ENCODE measurements at places on chromosomes 2 and 18.

GRCh38 chr2:127859712-127860085 lies 1.7 kb upstream of the POLR2D start:
- DNase-seq: peak; percentile 55

- no peak for DNase-seq
Measured at GRCh38 chr2:38073211-38074057, 2.5 kb downstream of the CYP1B1 start.

- no peak for DNase-seq
Measured at GRCh38 chr2:904246-905024, 46.2 kb upstream of the SNTG2 start.

DNA sequence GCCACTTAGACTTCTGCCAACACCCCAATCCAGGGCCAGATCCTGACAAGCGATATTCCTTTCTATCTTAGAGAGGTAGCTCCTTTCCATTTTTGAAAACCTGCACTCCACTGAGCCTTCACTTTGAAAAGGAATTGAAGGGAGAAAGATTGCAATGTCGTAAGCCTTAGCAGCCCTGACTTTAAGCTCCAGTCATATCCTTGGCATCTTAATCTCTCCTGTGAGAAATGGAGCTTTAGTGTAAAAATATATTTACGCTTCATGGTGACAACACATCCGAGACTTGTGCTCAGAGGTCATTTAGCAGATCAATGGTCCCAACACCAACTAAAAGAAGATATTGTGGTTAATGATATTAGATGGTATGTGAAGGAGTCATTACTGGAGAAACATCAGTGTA lies 235.8 kb upstream of the MEX3C start:
- no peak for DNase-seq

DNA sequence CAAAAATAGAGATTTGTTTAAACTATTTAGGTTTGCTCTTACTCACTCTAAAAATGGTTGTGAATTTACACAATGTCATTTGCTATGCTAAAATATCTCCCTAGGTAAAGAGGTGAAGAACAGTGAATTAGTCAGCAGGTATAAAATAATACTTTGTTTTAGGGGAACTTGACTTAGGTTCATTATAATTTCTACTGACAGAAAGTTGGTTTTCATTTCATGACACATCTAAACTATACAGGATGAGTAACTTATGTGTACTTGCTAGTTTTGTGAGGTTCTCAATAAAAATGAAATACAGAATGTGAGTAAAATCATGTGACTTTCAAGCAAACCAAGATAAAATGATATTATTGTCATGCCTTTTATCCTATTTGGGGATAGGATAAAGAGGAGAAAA lies 66.0 kb downstream of the DIS3L2 start:
- DNase-seq: no peak

DNA sequence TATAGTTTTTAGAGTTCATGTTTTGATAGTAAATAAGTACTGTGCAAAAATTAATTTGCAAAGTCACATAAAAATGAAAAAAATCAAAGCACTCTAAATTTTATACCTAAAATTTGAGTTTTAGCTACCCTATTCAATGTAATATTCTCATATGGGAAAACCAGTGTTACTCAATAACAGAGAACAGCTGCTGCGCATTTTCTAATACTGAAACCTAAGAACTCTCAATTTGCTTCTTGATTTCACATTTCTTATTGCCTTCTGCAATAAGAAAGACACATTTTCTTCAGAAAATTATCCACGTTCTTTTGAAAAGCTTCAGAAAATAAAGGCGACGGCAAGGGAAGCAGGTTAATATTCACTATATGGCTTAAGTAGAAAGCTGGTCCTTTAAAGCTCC lies 199.1 kb upstream of the CCDC150 start:
- DNase-seq: no peak

DNA sequence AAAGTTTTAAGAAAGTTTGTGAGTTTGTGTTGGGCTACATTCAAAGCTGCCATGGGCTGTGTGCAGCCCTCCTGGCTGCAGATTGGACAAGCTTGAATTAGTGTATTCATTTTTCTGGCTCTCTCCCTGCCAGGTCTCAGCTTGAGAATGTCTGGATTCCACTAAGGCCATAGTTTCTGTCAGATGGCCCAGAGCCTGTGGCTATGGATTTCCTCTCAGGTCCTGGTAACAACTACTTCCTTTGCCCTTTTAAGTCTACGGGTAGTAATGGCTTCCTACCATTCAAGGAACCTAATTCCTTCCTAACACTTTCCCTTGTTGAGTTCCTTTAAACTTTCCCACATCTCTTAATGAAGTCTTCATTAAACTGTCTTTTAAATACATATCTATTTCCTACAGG lies 24.3 kb upstream of the PSMD14 start:
- no peak for DNase-seq

DNA sequence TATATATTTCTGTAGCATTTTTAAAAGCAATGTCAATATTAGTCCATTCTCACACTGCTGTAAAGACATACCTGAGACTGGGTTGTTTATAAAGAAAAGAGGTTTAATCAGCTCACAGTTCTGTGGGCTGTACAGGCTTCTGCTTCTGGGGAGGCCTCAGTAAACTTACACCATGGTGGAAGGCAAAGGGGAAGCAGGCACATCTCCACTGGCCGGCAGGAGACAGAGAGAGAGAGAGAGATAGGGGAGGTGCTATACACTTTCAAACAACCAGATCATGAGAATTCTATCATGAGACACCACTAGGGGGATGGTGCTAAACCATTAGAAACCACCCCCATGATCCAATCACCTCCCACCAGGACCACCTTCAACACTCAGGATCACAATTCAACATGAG lies 43.1 kb downstream of the CHMP3 start:
- no peak for DNase-seq

- no peak for DNase-seq
Measured at GRCh38 chr2:233862261-233862768, 5.9 kb downstream of the MSL3B start.

DNA sequence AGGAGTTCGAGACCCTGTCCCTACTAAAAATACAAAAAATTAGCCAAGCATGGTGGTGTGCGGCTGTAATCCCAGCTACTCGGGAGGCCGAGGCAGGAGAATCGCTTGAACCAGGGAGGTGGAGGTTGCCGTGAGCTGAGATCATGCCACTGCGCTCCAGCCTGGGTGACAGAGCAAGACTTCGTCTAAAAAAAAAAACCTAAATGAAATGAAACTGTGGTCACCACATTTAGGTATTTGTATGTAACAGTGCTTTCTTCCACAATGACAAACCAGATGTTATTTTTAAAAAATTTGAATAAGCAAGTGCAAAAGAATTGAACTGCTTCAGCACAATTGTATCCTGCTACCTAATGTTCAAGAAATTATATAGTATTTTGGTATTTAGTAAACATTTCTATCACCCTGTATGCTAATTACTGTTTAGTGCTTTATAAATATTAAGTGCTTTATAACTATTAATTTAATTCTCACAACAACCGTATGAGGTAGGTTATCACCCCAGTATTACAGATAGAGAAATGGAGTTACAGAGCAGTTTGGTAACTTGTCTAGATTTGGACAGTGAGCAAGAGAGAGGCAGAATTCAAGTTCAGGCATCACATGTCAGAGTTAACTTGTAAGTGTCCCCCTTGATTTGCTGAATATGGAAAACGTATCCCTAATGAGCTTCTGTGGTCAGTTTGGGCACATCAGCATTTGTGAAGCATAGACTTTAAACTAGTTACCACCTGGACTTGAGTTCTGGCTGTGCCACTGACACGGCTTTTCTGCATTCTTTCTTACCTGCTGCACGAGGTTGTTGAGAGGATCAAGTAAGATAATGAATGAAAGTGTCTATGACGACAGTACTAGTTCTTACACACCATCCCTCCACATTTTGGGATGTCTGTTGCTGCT lies 14.4 kb downstream of the PHLPP1 start:
- no peak for DNase-seq

- DNase-seq: no peak
Measured at GRCh38 chr18:45341454-45341853, 273.8 kb upstream of the SLC14A2 start.

GRCh38 chr2:37847792-37848191 lies 77.3 kb upstream of the RMDN2 start:
- DNase-seq: no peak

DNA sequence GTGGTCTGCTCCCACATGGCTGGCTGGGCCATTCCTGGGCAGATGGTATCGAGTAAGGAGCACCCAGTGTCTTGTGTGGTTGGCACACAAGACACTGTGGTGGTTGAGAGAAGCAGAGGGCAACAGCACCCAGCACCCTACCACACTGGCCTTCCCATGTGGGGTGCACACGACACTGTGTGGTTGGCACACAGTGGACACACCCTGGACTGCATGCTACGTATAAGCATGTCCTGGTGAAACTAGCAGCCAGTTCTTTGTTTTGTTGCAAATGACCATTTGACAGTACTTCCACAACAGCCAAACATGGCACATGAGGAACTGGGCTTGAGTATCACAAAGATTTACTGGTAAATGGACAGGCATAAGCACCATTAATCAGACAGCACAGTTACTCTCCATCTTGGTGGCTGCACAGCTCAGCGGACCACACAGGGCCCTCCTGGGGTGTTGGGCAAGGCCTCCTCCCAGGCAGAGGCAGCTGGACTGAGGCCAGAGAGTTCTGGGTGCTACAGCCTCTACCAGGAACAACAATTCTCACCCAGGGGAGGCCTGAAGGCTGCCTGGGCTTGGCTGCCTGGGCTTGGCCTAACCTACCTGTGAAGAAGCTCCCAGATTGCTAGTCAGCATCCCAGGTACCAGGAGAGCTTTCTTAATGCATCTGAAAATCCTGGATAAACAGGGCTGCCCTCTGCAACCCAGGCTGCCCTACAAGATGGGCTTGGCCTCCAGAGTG lies 59.3 kb upstream of the ALPP start:
- DNase-seq: no peak

DNA sequence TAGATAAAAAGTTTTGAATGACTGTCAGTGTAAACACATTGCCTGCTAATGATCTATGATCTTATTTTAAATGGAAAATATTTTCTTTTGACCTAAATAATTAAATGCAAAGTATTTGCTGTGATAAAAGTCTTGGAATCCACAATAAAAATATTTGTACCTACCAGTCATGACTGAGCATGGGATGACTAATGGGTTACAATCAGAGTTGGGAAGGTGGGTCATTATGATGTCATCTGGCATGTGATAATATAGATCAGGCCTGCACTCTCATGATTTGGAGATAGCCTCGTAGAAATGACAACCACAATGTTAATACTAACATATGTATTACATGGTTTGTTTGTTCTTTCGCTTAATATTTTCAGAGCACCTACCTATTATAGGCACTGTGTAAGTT lies 848.8 kb upstream of the KLHL29 start:
- DNase-seq: no peak

- no peak for DNase-seq
Measured at GRCh38 chr2:118841450-118841827, 6.0 kb downstream of the EN1 start.

DNA sequence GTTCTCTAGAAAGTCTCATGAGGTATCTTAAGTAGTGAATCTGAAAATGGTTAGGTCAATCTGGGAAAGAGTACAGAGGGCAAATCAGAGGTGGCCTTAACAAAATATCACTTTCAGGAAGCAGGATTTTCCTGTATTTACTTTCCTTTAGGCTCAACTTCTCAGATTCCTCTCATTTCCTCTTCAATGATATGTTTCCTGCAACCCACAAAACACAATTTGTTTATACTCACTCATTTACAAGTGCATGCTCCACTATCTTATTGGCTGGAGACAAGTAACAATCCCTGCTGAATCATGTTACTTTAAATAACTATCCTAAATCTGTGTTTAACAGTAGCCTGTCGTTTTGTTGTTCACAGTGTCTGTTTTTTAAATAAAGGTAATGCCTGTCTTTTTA lies 228.1 kb downstream of the DSC3 start:
- DNase-seq: no peak

- no peak for DNase-seq
Measured at GRCh38 chr18:44579028-44579702, 101.5 kb upstream of the SETBP1 start.

GRCh38 chr2:73006969-73007710 lies 64.4 kb downstream of the SFXN5 start:
- DNase-seq: no peak

DNA sequence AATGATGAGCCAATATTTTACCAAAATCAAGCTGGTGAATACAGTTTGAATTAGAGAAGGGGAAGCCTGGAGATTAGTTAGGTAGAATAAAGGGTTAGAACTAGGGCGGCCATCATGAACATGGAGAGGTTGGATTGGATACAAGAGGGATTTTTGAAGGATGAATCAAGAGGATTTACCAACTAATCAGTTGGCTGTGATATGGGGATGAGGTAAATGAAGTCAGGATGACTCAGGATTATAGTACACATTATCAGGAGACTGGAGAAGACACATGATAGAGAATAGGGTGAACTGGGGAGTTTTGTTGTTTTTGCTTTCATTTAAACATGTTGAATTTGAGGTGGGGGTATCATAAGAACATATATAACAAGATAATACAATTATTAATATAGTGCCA lies 73.8 kb upstream of the PROKR1 start:
- DNase-seq: no peak

DNA sequence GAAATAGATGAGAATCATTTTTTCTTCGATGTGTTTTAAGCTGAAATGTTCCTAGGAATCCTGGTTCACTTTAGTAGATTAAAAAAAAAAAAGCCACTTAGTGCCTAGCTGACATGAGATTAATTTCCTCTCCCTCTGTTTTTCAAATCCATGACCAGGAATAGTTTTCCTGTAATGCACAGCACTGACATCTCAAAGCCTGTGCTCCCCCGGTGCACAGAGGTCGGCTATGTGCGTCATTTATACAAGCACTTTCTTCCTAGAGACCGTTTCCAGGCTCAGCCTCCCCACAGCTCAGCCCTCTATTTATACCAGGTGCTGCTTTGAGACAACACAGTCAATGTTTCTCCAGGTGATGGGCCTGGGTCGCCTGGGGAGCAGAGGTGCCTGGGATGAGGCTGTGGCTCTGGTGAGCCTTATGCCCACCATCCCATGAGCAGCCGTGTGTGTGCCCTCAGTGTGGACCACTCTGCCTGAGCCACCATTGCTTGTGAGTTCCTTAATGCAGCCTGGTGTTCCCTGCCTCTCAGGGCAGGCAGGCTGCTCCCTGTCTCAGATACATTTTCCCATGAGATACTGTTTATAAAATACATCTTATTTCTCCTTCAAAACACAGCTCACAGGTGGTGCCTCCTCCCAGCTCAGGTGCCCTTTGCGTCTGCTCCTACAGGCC lies 515.7 kb upstream of the HS6ST1 start:
- no peak for DNase-seq

GRCh38 chr18:374721-375168 lies 106.9 kb upstream of the THOC1 start:
- no peak for DNase-seq

- DNase-seq: no peak
Measured at GRCh38 chr2:7510353-7510752, 593.1 kb downstream of the RNF144A start.

Measured in stimulated activated CD4-positive, alpha-beta T cell treated with anti-CD3 and anti-CD28 coated beads, Interleukin-1b, Interleukin-23, amount 100 ng/mL, for 4 hours (primary cell).